ENCODE measurements at places on chromosomes 12 and 14.
A peak's percentile ranks its signal among the peaks of the same experiment; 100 is the strongest.

DNA sequence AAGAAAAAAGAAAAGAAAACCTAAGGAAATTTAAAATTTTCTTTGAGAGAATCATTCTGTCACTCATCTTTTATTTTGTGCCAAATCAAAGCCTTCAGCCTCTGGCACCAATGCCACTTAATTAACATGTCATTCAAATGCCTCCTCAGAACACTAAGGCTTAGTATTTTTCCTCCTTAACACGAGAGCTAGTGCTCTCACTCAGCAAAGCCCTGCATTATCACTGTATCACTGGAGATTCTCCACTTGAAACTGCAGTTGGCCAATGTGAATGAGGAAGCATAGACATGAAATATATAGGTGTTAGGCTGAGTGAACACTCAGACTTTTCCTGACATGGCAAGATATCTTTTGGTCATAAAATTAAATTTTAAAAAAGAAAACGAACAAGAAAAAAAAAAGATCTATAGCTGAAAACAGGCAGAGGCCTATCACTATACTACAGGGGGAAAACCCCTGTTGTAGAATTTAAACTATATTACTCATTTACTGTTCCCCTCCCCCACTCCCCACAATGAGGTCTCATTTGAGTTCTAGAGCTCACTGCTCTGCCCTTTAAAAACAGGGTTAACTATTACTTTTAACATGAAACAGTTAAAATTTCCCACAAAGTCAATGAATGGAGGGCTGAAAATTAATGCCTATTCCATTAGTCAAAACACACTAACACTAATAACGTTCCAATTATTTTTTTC, 5.1 kb downstream of the MBIP start:
- no peak for DNase-seq

- DNase-seq, result no peak
Measured at GRCh38 chr12:124550123-124551089, 17.0 kb downstream of the NCOR2 start.

DNA sequence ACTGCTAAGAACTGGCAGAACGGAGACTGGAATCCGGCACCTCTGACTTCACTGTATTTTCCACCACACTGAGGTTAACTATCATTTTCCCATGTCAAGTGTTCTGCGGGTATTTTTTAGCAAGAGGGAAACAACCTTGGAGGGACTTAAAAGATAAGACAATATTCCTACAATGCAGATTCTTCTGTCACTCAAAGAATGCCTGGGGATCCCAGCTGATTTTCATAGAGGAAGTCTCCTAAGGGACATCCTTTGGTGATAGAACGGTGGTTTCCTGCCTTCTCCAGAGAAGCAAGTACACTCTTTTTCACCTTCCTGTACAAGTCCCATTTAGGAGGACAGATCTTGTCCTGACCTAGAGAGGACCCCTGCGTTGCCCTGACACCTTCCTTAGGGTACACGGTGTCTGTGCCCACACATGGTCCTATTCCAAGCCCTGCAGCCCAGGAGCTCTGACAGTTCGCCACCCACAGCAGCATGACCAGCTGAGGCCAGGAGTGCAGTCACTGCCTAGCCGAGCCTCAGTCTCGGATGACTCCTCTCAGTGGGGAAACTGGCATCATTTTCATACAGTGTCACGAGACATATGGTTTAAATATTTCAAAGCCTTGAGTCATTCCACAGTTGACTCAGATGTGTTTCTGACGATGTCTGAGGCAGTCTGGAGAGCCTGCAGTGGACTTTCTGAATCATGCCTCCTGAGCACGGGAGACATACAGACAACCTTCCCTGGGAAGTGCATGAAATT, 181.3 kb upstream of the FKBP4 start:
- no peak for DNase-seq

DNA sequence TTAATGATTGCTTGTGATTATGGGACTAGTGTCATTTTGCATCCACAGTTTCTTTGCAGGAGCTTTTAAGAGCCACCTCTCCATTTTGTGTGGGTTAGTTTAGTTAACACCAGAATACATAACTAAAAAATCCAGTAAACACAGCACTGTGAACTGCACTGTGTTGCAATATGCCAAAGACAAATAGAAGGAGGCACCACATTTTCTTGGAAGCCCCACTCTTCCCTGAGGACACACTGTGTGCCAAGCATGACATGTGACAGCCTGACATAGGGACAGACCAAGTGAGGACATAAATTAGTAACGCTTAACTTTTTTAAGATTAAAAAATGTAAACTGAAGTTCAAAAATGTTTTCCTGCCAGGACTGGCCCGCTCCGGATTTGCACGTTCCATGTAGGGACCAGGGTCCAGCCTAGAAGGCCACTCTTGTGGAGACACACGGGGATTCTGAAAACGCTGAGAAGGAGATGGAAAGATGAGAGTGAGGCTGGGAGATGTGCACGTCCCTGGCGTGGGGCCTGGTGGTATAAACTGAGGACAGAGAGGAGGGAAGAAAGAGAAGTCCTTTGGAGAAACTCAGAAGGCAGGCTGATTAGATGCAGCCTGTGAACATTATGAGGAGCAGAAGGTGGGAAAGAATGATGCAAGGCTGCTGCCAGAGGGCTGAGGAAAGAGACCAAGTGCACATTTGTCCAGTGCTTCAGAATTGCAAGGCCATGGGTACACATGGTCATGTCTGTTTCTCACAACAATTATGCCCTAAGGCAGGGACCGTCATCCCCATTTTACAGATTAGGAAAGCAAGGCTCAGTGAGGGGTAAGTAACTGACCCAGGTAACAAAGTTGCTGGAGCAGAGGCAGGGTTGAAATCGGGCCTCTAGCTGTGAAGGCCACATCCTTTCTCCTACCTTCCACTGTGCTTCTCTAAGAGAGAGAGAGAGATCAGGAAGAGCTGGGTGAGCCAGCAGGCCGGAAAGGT, 45.1 kb downstream of the ISCA2 start:
- DNase-seq, result no peak

GRCh38 chr12:131026754-131027153, 73.0 kb downstream of the ADGRD1 start:
- DNase-seq, result no peak

- no peak for DNase-seq
Measured at GRCh38 chr14:85895603-85896002, 365.7 kb downstream of the FLRT2 start.

- no peak for DNase-seq
Measured at GRCh38 chr14:89565607-89566006, 148.6 kb upstream of the FOXN3 start.

GRCh38 chr12:111269718-111270117, 99.2 kb downstream of the PHETA1 start:
- no peak for DNase-seq

GRCh38 chr14:72054911-72055310, 122.7 kb downstream of the RGS6 start:
- no peak for DNase-seq

DNA sequence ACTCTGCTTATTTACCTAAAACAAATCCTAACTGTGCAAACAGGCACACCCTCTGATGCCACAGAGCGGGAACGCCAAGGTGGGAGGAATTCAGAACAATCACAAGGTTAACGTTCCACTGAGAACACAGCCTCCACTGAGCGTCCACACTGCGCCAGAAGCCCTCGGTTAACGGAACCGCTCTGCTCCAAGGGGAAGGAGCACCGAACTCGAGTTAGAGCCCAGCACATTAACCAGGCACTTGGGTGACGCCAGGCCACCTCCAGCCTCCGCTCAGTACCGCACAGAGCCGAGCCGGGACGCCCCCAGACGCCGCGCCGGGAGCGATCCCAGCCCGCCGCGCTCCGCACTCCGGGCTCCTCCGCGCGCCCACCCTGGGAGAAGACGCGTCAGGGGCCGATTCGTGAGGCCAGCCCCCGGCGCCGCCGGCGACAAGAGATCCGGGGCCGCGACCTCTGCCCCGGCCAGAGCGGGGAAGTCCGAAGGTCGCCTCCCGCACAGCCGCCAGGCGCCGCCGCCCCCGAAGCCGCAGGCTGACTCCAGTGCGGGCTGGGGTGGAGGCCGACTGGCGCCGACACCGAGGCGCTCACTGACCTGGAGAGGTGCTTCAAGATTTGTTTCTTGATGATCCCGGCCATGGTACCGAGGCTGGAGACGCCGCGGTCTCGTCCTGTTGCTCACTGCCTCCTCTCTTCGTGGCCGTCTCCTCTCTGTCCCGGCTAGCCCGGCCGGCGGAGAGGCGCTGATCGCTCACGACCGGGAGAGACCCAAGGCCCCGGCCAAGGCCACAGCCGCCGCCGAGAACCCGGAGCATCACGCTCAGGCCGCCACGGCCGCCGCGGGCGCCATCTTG, 450 bp downstream of the BLTP3B start:
- peak; percentile 3 for DNase-seq

DNA sequence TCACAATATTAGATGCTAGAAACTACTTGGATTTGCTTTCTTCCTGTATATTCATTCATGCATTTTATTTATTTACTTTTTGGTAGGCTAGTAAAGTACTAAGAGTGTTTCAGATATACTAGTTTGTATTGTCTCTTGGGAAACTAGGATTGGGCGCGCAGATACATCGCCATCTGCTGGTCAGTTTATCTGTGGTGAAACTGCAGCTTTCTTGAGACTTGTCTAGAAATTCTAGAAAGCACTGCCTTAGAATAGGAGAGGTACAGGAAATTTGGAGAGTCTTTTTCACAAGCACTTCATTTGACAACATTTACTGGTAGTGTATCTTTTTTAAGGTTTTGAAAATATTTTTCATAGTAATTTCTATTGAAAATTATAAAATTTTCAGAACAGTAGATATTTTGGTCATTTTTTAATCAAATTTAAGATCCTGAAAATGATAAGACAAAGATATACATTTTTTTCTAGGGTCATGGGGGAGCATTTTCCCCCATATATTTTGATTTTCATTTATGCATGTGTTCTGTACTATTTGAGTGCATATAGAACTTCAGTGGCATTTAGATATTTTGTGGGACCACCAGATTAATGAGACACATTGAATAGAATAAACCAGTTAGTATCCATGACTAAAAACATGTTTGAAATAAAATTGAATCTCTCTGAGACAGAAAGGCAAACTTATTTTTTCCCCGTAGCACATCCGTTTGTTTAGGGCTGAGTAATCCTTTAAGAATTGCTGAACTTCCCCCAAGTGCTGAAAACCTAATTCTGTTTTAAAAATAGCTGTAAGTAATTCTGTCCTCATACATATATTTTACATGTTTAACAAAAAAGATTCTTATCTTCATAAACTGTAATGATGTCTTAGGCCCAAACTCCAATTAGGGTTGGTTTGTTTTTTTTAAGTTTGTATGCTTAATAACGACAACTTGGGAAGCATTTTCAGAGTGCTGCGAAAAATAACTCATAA, 44.5 kb downstream of the SLC38A6 start:
- peak; percentile 9 for DNase-seq

- DNase-seq, result no peak
Measured at GRCh38 chr14:87705439-87705896, 287.5 kb downstream of the GALC start.

- DNase-seq, result no peak
Measured at GRCh38 chr12:112812600-112813406, 21.3 kb downstream of the RPH3A start.

- DNase-seq, result no peak
Measured at GRCh38 chr14:91294153-91294552, 49.6 kb upstream of the GPR68 start.
